Stimulated activated CD4-positive, alpha-beta T cell treated with anti-CD3 and anti-CD28 coated beads, Interleukin-12 subunit alpha, Interleukin-12 subunit beta, amount 100 ng/mL, for 24 hours (primary cell): ENCODE measurements at places on chromosomes 13 and 19.

- no peak for DNase-seq
These were observed 239.9 kb upstream of the TSHZ3 start for GRCh38 chr19:31589109-31589508.

- no peak for DNase-seq
These were observed 253.6 kb downstream of the ATP8A2 start for GRCh38 chr13:25625414-25625813.

- DNase-seq, result no peak
These were observed 14.2 kb upstream of the PDX1 start for GRCh38 chr13:27905650-27906049.

- DNase-seq, result no peak
These were observed 237.2 kb upstream of the SPRY2 start for GRCh38 chr13:80577926-80578670.

DNA sequence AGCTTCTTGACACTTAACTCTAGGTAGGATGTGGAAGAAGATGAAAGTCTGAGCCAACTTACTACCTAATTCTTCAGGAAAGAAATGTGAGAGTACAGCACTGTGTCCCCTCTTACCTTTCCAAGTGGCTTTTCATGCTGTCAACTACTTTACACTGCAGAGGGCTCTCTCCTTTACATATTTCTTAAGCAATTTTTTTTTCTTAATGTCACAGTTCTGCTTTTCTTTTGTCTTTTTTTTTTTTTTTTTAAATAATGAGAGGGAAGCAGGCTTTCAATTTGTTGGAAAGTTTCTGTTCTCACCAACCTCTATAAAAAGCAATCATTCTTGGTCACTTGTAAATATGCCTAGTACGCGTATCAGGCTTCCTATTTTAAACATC is 212.7 kb upstream of the MIR17HG start:
- DNase-seq, result no peak

DNA sequence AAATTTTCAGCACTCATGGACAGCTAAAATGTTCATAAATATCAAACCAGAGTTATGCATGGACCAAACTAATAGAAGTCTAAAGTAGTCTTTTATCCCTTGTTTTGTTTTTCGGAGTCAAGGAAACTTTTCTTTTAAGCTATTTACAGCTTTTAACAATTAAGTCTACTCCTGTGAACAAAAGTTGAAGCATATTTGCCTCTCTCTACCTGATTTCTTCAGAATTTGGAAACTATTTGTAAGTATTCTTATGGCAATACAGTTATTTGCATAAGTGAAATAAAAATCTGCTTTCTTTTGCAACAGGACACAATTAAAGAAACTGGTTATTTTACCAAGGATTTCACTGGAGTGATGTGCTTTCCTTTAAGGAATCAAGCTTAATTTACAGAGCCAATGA is 47.1 kb upstream of the ANKRD10 start:
- DNase-seq, result no peak

DNA sequence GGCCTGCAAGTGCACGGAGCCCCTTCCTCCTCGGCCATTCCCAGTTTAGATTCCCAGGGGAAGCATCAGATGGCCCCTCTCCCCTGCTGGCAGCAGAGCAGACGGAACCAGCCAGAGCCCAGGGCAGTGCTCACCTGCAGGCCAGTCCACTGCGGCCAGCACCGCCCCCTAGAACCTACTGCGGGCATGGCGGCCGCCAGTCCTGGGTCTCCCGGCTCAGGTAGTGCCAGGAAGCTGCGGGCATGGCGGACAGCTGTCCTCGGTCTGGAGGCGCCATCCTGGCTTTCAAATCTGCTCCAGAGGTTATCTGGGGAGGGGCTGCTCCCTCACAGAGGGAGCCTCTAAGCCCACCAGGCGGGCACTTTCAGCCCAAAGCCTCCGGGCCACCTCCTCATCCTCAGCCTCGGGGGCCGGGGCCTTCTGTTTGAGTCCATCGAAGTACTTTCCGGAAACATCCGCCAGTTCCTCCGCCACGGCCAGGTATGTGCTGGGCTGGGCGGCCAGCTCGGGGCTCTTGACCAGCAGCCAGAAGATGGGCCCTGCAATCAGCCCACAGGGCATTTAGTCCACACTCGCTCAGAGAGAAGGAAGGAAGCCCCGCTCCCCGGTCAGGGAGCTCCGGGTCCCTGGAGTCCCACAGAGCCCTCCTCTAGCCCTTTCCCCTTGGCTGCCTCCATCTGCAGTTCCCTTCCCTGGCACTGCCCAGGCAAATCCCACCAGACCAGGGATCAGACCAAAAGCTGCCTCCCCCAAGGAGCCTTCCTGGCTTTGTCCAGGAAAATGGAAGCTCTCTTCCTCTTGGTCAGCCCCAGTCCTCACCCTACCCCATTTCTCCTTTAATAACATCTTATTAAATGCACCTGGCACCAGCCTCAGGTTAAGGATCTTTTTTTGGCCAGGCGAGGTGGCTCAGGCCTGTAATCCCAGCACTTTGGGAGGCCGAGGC is 7.0 kb upstream of the GP6 start:
- DNase-seq, result no peak

DNA sequence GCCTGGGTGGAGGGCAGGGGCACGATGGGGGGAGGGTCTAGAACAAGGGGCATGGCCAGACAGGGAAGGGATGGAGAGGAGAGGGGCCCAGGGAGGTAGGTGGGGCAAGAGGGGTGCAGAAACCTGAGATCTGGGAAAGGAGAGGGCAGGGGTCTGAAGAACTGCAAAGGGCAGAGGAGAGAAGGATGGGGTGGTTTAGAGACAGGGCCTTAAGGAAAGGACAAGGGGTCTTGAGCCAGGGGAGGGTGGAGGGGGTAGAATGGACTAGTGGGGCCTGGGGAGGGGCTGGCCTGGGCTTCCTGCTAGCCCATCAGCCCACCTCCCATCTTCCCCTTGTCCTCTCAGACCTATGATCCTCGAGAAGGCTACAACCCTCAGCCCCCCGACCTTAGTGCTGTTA is 72.5 kb downstream of the RYR1 start:
- no peak for DNase-seq

GRCh38 chr13:82614086-82614485 is 1268.2 kb downstream of the SLITRK1 start:
- DNase-seq, result no peak

GRCh38 chr19:29712744-29713516 is 2.1 kb downstream of the C19orf12 start:
- DNase-seq, result no peak

- DNase-seq, result no peak
These were observed 302.2 kb downstream of the EFNB2 start for GRCh38 chr13:106233134-106233735.

- no peak for DNase-seq
These were observed 28.3 kb downstream of the TDRD3 start for GRCh38 chr13:60425332-60425731.

DNA sequence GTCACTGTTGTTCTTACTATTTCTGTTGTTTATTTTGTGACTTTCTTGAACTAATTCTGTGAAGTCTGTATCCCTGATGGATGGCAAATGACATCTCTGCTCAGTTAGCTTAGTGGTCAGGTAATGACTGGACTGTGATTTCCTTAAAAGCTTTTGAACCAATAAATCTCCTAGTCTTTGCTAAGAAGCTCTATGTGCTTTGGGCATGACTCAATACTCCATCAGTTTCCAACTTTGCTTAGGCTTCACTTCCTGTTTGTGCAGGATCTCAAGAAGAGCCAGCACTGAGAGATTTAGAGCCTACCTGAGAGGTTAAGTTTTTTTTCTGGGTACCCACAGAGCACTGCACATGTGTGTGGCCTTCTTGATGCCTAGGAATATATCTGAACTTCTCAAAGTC is 329.7 kb upstream of the HTR2A start:
- no peak for DNase-seq

- peak; percentile 39 for DNase-seq
These were observed 8.2 kb upstream of the MEIS3 start for GRCh38 chr19:47427241-47428176.

- no peak for DNase-seq
These were observed 228.3 kb downstream of the KLF5 start for GRCh38 chr13:73286942-73287620.

GRCh38 chr19:1057176-1057855 is 9.7 kb upstream of the ARHGAP45 start:
- no peak for DNase-seq

GRCh38 chr13:50919277-50919676 is 9.7 kb downstream of the RNASEH2B start:
- no peak for DNase-seq

GRCh38 chr13:113043931-113044330 is 61.7 kb upstream of the F7 start:
- no peak for DNase-seq

DNA sequence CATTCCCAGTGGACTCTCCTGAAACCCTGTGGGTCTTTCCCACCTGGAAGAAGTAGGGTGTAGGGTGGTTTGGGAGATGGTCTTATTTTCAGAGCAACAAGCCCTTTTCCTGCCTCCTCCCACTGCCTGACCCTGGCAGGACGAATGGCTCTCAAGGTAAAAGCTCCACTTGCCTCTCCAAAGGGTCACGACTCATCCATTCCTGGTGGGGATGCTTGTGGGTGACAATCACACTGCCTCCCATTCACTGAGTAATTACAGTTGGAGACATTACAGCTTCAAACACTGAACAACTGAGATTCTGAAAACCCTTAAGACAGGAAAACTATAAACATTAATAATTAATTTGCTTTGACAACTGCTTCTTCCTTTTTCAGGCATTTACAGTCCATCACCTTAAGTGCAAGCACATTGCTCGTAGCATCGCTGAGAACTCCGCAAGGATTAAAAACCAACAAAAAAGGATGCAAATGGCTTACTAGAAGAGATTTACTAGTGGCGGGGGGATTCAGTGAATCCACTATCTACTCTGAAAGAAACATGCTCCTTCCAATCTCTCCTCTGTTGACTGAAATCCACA is 199.6 kb upstream of the IRS2 start:
- DNase-seq, result no peak

- no peak for DNase-seq
These were observed 2.1 kb upstream of the ZSCAN5A start for GRCh38 chr19:56316728-56317127.

DNA sequence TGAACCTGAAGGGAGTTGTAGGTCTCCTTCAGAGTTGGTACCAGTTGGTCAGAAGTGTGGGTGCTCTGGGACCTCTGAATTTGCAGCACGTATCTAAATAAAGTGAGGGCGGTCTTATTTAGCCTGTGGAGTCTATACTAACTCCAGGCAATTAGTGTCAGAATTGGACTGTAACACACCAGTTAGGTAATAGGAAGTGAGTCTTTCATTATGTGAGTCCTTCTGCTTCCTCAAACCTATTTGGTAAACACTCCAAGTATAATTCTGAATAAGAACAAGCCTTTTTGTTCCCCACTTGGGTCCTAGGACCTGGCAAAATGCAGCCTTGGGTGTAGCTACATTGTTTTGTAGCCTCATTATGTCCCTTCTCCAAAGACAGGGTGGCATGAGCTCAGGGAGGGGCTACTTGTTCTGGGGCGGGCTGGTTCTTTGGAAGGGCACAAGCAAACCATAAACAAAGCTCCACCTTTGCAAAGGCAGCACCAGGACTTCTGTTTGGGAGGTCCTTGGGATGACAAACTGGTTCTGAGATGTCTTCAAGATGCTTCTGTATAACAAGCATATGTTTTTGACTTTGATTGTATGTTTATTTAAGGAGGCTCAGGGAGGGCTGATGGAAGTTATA is 418.0 kb downstream of the ZNF536 start:
- DNase-seq, result no peak

DNA sequence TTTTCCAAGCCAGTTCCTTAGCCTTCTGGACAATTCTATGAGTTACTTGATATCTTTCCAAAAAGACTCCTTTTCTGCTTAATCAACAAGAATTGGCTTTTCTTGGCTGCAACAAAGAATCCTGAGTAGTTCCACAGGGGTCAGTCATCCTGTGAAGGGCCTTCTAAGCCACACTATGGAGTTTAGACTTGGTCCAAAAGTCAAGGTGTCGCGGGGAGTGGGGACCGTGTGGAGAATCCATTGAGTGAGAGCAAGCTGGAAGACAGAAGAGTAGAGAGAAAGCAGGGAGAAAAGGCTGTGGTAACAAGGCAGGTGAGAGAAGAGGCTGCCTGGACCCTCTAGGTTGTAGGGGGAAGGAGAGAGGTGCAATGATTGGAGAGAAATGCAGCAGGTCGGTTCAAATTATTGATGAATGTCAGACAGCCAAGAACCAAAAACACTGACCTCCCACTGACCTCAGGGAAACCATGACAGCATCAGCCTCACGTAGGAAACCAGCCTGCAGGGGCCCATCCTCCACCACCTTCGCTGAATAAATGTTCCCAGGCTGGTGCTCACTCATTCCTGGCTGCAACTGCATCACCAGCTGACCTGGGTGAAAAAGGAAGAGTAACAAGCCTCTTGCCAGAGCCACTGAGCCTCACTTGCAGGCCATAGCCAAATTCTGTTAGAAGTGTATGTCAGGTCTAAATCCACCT is 7.1 kb upstream of the IFT88 start:
- DNase-seq, result no peak

- no peak for DNase-seq
These were observed 43.0 kb downstream of the CACNA1A start for GRCh38 chr19:13463296-13463695.

GRCh38 chr13:74289861-74290773 is 155.9 kb upstream of the KLF12 start:
- DNase-seq, result no peak

- no peak for DNase-seq
These were observed 185.8 kb upstream of the TSHZ3 start for GRCh38 chr19:31534786-31535657.

DNA sequence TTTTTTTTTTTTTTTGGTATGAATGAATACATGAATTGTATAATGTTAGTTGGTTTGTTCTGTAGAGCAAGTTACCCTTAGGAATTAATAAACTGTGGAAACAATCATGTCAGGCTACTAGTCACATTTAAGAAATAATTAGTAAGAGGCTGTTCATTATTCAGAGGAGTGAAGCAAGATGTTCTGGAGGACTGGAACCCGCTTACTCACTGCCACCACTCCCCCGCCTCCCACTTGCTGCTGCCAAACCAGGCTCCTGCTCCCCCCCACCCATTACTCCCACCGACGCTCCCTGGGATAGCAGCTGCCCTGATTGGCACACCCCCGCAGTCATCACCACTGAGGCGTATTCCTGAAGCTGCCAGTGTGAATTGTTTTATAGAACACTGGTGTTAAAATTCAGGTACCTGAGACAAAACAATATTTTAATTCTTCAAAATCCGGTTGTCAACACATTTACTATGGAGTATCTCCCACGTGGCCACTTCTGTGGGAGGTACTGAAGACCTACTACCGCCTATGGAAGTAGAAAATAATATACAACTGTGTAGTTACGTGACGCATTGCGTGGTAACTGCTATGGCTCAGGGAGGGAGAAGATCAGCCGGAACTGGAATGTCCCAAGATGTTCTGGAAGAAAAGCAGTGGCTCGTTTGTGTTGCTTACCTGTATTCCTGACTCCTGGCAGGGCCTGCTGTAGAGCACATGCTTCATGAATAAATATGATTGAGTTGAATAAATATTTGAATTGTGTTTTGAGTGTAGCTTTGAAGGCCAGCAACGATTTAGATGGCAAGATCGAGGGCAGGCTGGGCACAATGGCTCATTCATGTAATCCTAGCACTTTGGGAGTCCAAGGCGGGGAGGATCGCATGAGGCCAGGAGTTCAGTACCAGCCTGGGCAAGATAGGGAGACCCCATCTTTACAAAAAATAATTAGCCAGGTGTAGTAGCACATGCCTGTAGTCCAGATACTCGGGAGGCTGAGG is 1.7 kb downstream of the DPY19L3 start:
- DNase-seq, result no peak
